Activated CD8-positive, alpha-beta T cell treated with anti-CD3 and anti-CD28 coated beads for 36 hours (primary cell): ENCODE measurements at places on chromosomes 4 and X.

DNA sequence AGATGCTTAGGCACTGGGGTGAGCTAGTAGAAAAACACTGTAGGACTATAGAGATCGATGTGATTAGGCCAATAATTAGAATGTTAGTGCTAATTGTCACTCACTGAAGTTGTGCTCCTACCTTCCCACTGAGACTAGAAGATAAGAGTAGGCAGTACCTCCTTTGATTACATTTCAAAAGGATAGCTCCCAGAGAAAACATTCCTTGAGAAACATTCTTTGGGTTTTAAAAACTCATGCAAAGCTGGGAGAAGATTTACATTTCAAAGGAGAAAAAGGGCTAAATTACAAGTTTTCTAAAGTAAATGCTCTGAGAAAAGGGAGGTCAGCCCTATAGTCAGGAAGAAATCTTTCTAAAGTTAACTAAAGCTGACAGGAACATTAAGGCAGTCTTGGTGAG lies 860.3 kb upstream of the NDST4 start:
- no peaks in the 10 kb centered on the region for H3K27me3 ChIP-seq
- no peak overlapping the region for H3K4me3 ChIP-seq
- H3K27ac ChIP-seq: no peak overlapping the region

GRCh38 chr4:77636902-77637301 lies 31.3 kb downstream of the CXCL13 start:
- no peaks in the 10 kb centered on the region for H3K27me3 ChIP-seq
- peak; percentile 9 for DNase-seq
- no peaks in the 10 kb centered on the region for H3K4me1 ChIP-seq
- H3K36me3 ChIP-seq: no peaks in the 10 kb centered on the region
- no peak overlapping the region for H3K4me3 ChIP-seq

- no peaks in the 10 kb centered on the region for H3K4me1 ChIP-seq
- no peaks in the 10 kb centered on the region for H3K36me3 ChIP-seq
These were observed 8.2 kb upstream of the TRAM1L1 start for GRCh38 chr4:117093571-117093970.

DNA sequence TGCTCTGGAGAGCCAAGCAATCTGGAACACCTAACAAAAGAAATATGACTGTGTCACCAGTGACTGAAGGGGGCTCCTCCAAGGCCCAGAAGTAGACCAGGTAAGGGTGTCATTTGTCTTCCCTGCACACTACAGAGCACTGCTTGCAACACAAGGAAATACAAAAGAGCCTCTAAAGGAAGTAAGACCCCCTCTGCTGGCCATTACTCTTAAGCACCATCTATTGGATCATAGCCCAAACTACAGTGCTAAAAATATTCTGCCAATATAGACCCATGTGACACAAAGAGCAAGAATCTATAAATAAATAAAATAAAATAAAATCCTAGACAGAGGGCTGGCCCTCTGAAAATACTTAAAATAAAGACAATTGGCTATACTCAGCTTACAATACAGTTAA lies 528.7 kb downstream of the TMA16 start:
- no peak overlapping the region for H3K4me3 ChIP-seq
- H3K4me1 ChIP-seq: no peaks in the 10 kb centered on the region
- DNase-seq: no peak
- H3K27ac ChIP-seq: no peak overlapping the region
- H3K27me3 ChIP-seq: no peaks in the 10 kb centered on the region
- H3K36me3 ChIP-seq: no peaks in the 10 kb centered on the region

GRCh38 chrX:103839404-103839803 lies 7.3 kb upstream of the RAB9B start:
- DNase-seq: peak; percentile 11
- H3K27me3 ChIP-seq: peaks cover 3% of the 10 kb centered on the region
- peaks cover 9% of the 10 kb centered on the region for H3K4me1 ChIP-seq
- no peak overlapping the region for H3K4me3 ChIP-seq
- no peak overlapping the region for H3K27ac ChIP-seq
